ENCODE measurements at places on chromosomes 7 and 10.
A peak's percentile ranks its signal among the peaks of the same experiment; 100 is the strongest.

GRCh38 chr7:69256634-69257081, 341.6 kb upstream of the AUTS2 start:
- no peak for DNase-seq

DNA sequence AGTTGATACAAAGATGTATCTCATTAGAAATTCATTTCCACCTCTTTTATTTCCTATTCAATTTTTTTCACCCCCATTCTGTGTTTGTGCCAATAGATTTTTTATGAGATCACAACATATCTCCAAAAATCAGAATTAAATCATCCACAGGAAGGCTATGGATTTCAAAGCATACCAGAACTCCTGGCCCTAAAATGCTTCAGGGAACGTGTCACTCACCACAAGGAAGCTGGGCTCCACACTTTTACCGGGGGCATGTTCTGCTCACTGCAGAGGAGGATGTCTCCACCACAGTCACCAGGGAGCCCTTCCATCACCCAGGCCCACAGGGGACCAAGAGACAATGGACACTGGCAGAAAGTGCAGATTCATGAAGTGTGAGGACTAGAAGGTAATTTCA, 456.8 kb downstream of the KCNMA1 start:
- DNase-seq = no peak

GRCh38 chr10:110326351-110327032, 21.8 kb upstream of the SMNDC1 start:
- DNase-seq = no peak

DNA sequence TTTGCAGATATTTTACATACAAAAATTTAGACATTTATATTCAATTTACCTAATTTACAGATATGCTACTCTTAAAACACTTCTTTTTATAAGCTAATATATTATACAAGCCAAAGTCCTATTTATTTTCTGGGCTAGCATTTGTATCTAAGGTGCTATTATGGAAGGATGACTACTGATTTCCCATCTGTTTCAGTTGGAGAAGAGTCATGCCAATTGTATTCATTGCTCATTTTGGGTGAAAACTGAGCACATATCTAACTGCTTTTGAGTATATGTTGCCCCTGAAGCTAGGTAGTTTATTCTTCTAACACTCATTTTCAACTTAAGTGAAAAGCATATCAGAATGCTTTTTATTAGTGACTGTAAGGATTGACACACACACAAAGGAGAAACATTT, 172.9 kb downstream of the CDK14 start:
- DNase-seq = no peak

DNA sequence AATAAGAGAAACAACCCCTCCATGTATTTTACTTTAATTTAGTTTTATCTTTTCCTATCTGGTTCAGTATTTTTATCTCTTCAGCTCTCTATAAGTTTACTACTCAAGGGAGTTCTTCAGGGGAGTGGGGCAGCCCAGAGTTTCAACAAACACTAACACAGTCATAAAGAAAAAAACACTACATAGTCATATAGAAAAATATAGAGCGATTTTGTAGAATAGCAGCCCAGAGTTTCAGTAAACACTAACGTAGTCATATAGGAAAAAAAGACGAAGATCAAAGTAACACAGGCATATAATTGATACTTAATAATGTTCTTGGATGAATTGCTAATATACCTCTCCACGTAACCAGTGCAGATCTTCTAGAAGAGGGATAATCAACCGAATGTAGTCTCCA, 54.7 kb downstream of the PON1 start:
- no peak for DNase-seq

DNA sequence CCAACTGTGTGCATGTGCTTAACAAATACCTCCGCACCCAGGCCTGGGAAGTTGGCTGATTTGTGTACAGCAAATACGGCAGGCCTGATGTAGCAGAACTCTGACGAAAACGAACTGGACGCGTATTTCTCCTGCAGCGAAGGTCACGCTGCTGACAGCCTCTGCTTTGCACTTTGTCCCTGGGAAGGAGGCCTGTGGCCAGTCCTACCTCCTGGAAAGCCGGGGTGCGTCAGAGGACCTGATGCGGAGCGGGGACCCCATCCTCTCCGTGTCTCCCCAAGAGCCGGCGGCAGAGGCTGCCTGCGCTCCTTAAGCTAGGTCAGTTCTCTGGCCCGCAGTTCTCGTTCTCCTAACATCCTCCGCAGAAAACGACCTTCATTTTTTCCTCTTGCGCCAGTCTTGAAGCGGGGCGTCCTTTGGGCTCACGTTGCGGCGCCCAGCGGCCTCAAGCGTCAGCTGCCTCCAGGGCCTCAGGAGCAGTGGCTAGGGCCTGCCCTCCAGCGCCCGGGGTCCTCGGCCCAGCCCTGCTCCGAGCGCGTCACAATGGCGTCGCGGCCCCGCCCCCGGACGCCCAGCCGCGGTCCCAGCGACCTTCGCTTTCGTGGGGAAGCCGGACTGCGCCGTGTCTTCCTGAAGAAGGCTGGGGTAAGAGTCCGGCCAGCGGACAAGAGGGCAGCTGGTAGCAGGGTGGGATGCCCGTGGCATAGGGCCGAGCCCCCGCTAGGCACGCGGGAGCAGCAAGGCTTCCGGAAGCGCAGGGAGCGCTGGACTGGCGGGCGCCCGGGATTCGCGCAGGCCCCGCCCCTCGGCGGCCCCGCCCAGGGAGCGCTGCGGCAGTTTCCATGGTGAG, at the start of gene ZNF487:
ZNF487 (plus strand) TSS at position 821 of the 850 bp plus-strand sequence. CDS start 38,703 bp downstream, outside the sequence.
- DNase-seq = peak; percentile 47

DNA sequence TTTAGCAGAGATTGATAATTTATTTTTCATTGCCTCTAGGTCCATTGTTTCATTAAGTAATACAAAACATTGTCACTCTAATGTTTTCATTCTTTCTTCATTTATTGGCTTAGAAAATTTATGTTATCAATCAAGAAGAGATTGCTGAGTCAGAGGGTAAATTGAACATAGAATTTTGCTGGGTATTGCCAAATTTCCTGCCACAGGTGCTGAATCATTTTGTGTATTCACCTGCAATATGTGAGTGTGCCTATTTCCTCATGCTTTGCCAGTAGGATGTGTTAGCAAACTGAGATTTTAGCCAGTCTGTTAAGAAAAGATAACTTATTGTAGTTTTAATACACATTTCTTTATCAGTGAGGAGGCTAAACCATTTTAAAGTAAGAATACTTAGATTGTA, 38.0 kb downstream of the MARCHF5 start:
- DNase-seq = no peak

GRCh38 chr10:13331646-13332045, 16.4 kb downstream of the SEPHS1 start:
- no peak for DNase-seq

- no peak for DNase-seq
Observed at GRCh38 chr10:87761153-87761552, 56.9 kb downstream of the ATAD1 start.

DNA sequence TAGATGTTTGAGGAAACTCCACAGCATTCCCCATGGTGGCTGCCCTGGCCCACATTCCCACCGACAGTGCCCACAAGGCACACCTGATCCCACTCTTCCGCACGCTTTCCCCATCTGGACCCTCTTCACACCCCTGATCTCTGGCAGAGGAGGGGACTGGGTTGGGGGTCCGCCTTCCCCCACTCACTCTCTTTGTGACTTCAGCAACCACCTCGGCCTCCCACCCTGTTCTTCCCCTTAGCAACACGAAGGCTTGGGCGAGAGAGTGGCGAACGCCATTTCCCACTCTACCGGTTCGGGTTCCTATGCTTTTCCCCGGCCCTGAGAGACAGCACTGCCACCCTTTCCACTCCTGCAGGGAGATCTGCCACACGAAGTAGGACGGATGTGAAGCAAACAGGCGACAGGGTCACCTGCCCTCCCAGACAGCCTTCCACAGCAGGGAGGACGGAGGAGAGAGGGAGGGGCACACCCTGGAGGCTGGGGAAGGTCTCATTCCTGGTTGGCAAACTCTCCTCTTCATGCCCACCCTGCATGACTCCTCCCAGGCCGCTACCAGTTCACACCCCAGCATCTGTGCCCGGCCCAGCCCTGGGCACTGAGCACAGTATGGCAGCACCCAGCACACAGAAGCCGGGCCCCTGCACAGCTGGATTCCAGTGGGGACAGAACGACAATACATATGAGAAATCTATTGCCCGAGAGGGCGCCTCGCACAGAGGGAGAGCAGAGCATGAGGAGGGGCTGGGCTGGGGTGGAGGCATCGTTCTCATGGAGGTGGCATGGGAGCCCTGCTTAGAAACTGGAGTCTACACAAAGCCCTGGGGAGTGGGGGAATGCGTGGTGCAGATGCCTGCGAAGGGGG, 93.5 kb downstream of the PAXIP1 start:
- no peak for DNase-seq

DNA sequence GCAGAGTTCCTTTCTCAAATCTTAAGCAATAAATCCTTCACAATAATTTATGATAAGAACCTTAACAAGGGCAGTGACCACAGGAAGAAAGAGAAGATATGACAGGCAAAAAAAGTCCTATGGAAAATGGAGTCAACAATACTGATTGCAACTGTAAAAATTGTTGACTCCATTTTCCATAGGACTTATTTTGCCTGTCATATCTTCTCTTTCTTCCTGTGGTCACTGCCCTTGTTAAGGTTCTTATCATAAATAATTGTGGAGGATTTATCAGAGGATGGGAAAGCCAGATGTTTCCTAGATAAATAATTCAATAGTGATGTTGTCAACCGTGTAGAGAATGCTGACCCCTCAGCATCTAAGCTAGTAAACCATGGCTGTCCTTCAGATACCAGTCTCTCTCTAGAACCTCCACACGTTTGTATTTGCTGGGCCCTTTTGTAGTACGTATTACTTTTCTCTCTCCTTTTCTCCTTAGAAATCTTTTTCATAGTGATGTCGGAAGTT, 172.6 kb upstream of the BET1 start:
- no peak for DNase-seq

- DNase-seq = no peak
Observed at GRCh38 chr7:152865461-152865860, 105.9 kb downstream of the ACTR3B start.

- no peak for DNase-seq
Observed at GRCh38 chr7:70758646-70759045, 373.3 kb upstream of the GALNT17 start.

GRCh38 chr7:954330-955238, at the start of gene ADAP1:
ADAP1 (minus strand) TSS chr7:954680; CDS start chr7:954477, 203 bp downstream.
- no peak for DNase-seq

DNA sequence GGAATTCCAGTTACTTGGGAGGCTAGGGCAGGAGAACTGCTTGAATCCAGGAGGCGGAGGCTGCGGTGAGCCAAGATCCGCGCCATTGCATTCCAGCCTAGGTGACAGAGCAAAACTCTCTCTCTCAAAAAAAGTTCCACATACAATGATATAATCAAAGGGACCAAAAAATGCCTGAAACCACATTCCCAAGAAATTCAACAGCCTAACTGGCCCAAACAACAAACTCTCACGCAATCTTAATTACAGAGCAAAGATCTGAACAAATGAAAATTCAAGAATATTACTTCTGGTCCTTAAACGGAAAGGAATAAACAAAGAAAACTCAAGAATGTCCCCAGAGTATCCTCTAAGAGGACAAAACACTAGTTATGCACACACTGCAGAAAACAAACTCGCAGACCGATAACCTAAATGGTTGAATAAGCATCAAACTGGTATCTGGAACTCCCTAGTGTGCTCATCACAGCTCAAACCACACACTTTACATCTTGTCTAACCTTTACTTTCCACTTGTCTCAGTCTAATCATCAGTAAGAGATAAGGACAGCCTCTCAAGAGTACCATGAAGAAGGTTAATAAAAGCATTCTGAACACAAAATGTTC, 3.7 kb downstream of the OGA start:
- DNase-seq = no peak

- DNase-seq = no peak
Observed at GRCh38 chr7:142880876-142881505, 4.6 kb downstream of the TRPV6 start.

GRCh38 chr7:92657391-92657790, 67.2 kb upstream of the FAM133B start:
- DNase-seq = no peak

GRCh38 chr10:122532601-122533296, 27.8 kb upstream of the DMBT1 start:
- no peak for DNase-seq

DNA sequence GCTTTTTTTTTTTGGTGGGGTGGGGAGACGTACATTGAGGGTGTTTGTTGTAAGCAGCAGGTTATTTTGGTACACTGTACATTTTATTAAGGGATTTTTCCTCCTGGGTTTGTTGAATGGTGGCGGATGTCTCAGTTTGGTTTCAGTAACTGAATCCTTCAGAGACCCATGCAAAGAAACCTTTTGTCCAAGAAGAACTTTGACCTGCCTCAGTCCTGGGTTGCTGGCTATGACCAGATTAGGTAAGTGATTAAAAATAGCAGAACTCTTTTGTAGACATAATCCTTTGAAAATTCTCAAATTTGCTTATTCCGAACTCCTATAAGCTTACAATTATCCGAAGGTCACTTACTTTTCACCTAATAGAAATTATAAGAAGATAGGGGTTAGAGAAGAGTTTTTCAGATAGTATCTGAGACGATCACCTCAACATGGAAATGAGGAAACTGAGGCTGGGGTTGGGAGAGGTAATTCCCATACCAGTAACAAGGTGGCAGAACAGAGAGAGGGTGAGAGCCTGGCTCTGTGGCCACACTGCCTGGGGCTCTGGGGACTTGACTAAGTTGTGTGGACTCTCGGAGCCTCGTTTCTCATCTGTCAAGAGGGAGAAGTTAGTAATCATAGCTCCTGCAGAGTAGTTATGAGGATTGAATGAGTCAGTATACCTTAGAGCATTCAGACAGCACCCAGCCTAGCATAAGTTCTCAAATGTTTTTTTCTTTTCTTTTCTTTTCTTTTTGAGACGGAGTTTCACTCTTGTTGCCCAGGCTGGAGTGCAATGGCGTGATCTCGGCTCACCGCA, 87.4 kb downstream of the CCNY start:
- DNase-seq = no peak

GRCh38 chr7:14340393-14341074, 351.1 kb upstream of the ETV1 start:
- DNase-seq = no peak

DNA sequence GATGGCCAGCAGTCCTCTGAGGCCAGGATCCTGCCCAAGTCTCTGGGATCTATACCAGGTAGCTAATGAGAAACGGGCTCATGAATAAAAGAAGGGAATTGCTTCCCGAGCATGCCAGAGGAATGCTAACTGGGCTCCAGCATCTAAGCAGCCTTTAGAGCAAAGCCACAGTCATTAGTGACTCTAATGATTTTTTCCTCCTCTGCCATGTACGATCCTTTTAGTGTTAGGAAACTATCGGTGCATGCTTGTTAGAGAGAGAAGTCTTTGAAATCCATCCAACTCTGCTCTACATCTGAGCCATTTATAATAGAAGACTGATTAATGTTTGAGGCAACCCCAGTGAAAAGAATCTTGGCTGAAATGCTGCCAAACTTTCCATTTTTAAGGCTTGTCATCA, 124.9 kb upstream of the TCERG1L start:
- no peak for DNase-seq

GRCh38 chr10:97898429-97898828, 48.8 kb downstream of the GOLGA7B start:
- no peak for DNase-seq
